ENCODE measurements at places on chromosomes 16 and 17.
A peak's percentile ranks its signal among the peaks of the same experiment; 100 is the strongest.

- DNase-seq: no peak
Observed at GRCh38 chr17:1511756-1512321, 4.6 kb downstream of the INPP5K start.

- no peak for DNase-seq
Observed at GRCh38 chr16:4612474-4612931, 2.2 kb downstream of the UBALD1 start.

DNA sequence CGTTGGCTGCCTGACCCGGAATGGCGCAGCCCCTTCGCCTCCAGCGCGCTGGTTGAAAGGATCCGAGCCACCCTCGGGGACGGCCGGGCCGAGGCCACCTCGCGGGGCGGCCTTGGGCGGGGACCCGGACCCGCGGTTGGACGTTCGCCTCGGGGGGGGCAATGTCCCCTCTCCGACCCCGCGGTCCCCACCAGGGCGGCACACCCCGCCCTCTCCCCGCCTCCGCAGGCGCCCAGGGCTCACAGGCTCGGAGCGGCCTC, 1.0 kb upstream of the SOX8 start:
- no peak for DNase-seq

GRCh38 chr17:14302431-14303099, 1.7 kb downstream of the HS3ST3B1 start:
- peak; percentile 83 for DNase-seq

DNA sequence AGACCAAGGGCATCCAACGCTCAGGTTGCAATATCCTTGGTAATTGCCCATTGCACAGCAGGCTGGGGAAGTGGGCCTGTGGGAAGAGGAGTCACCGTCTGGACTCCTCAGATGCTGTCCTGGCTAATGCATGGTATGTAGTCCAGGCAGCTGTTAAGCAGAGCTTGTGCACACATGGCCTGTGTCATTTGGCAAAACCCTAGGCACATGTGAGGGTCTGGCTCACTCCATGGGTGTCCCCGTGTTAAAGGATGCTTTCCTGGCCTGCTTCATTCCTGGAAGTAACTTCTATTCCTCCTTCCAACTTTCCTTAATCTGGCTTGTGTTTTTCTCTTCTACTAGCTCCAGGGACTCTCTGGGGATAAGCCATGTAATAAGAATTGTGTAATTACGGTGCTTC, 378.0 kb upstream of the CA10 start:
- DNase-seq: peak; percentile 59

GRCh38 chr16:84178146-84178765, 8.6 kb downstream of the TAF1C start:
- no peak for DNase-seq

DNA sequence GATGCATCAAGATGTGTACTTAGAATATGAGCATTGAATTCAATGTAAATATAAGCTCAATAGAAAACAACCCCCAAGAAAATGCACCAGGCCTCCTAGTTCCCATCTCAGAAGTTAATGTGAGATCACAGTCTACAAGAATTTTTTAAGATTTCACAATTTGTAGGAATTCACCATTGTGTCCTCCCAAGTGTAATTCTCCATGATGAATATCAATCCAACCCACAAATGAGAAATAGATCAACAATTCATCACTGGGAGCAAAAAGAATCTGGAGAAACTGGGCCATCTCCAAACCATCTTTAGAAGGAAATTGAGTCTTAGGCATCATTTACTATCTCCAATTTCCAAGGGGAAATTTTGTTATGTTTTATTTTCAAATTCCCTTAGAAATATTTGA, 310.5 kb upstream of the GOT2 start:
- no peak for DNase-seq

- DNase-seq: no peak
Observed at GRCh38 chr17:81414756-81415516, 19.7 kb downstream of the BAHCC1 start.

DNA sequence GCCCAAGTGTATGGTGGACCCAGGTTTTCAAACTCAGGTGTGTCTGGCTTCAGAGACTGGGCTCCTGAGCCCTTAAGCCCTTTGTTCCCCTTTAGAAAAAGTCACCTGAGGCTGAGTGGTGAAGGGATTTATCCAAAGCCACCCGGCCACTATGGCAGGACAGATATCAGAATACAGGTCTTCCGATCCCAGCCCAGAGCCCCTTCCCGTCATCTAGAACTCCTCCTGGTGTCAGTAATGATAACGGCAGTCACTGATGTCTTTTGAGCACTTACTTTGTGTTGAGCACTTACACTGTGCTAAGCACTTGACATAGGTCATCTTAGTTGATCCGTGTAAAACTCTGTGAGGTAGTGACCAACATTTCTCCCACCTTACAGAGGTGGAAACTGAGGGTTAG, 16.6 kb downstream of the NOD2 start:
- no peak for DNase-seq

GRCh38 chr16:4693956-4694641, 737 bp downstream of the NUDT16L1 start:
- DNase-seq: peak; percentile 57

DNA sequence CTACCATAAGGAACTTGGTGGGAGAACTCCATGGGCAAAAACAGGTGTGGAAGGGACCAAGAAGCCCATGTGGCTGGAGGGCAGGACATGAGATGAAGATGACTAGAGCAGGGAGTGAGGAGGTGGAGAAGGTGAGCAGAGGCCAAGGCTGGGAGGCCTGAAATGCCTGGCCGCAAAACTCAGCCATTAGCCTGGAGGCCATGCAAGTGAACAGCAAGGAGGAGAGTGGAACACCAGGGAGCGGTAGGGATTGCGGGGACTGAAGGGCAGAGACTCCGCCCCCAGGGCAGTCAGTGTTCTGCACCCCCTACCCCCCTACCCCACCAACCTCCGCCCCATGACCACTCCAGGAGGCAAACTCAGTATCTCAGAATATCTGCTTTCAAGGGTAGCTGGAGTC, 17.0 kb downstream of the BCL7C start:
- DNase-seq: no peak

GRCh38 chr17:40323391-40324381, 14.7 kb downstream of the RARA start:
- DNase-seq: peak; percentile 70

DNA sequence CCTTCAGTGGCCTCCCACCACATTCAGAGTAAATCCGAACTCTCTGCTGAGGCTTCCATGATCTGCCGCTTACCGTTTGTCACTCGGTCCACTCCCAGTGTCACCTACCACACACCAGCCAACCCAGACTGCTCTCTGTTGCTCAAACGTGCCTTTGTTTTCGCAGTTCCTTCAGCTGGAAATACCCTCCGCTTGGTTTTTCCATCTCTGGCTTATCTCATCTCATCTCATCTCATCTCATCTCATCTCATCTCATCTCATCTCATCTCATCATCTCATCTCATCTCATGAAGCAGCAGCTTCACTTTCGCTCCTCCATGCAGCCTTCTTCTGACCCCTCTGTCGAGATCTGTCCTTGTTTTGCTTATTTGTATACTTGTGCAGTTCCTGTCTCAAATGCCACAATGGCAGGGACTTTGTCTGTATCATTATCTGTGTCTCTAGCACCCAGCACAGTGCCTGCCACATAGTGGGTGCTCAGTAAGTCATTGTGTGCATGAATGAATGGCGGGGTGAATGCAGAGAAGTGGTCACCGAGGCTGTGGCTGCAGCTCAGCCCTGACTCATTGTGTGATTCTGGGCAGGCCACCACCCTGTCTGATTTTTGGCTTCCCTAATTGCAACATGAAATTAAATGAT, 3.8 kb upstream of the SNX20 start:
- DNase-seq: no peak

DNA sequence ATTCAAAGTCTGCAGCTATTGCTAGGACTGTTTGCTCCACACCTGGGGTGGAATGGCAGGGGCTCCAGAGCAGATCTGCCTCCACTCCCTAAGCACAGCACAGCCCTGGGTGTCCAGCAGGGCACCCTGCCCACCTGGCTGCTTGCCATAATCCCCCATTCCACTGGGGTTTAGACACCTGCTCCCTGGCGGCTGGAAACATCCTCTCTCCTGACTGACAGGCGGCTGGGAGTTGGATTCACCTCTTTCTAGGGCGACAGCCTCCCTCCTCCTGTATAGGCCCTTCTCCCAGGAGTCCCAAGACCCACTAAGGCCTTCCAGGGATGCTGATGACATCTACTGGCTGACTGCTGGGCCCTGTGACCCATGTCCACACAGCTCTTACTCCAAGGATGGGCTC, 18.0 kb downstream of the HDAC5 start:
- DNase-seq: no peak

GRCh38 chr16:14502932-14503741, 126.9 kb downstream of the PARN start:
- DNase-seq: no peak

DNA sequence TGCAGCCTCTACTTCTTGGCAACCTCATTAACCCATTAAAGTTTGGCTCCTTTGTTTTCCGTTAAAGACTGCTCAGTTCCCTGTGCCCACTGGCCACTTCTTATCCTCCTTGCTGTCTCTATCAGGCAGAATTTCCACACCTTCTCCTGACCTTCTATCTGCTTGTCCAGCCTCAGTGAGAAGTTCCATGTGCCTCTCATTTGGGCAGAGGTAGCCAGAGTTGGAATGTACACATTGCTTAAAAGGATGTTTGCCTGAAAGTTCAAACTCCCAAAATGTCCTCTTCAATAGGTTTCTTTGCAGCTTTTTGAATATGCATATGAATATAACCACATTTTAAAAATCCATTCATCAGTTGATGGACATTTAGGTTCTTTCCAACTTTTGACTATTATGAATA, 47.0 kb downstream of the HSD17B2 start:
- DNase-seq: no peak

- DNase-seq: peak; percentile 93
Observed at GRCh38 chr17:29116804-29117753, 63.1 kb downstream of the MYO18A start.

DNA sequence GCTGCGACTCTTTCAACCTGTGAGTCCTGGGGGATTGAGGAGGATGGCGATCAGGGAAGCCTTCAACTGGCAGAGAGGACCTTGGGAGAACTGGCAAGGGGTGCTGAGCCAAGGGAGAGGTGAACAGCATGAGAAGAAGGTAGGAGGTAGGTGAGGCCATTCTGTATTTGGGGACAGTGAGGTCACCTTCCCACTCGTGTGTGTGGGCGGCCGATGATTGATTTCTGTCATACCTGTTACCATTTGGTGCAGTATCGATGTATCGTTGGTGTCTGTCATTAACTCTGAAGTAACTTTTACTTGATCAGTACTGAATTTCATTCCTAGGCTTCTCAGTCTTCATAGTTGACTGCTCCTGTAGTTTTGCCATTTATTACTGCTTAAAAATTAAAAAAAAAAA, 3.8 kb downstream of the ARSG start:
- no peak for DNase-seq

GRCh38 chr16:13994239-13995106, 74.5 kb downstream of the ERCC4 start:
- DNase-seq: peak; percentile 64

DNA sequence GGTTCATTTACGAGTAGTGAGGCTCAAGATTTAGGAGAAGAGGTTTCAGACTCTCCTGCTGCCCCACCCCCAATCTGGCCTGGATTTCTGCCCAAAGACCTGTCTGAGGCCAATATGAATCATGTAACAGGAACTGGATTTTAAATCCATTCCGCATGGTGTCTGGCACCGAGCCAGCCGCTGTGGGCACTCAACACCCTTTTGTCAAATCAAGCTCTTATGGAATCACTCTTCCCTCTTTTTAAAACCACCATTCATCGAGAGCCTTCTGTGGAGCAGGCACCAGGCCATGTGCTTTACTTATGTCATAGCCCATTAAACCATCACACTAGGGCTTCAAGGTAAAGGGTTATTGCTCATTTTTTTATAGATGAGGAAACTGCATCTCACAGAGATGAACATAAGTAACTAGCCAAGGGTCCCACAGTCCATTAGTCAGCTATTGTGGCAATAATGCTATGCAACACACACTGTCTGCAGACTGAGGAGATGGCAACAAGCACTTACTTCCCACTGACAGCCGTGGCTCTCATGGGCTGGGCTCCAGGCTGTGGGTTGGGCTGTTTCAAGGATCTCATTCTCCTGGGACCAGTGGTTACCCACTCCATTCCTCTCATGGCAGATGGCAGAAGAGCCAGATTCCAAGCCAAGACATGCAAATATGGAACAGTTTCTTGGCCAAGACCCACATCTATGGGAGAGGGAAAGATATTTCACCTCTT, 93.6 kb downstream of the WSCD1 start:
- DNase-seq: no peak

DNA sequence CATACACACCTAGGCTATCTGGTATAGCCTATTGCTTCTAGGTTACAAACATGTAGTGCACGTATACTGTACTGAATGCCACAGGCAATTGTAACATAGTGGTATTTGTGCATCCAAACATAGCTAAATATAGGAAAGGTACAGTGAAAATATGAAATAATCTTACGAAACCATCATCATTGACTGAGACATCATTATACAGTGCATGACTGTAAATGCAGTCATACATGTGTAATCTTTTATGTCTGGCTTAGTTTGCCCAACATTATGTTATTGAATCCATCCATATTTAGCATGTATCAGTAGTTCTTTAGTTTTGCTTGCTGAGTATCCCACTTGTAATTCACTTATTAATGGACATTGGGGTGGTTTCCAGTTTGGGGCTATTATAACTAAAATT, 124.9 kb downstream of the CYLD start:
- no peak for DNase-seq

DNA sequence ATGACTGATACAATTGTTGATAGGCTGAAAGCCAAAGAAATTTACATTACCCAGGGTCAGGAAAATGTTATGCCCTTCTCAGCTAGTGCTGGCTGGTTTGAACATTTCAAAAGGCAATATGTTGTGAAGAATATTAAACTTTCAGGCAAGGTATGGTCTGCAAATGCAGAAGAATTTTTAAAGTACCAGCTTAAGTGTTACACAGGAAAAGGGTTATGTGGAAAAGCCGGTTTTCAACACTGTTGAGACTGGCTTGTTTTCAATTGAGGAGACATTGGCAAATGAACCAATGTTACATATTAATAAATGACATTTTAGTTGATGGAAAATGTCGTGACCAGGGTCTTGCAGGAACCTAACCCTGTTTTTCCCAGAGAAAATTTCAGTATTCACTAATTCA, 215.8 kb upstream of the TBX2 start:
- no peak for DNase-seq

DNA sequence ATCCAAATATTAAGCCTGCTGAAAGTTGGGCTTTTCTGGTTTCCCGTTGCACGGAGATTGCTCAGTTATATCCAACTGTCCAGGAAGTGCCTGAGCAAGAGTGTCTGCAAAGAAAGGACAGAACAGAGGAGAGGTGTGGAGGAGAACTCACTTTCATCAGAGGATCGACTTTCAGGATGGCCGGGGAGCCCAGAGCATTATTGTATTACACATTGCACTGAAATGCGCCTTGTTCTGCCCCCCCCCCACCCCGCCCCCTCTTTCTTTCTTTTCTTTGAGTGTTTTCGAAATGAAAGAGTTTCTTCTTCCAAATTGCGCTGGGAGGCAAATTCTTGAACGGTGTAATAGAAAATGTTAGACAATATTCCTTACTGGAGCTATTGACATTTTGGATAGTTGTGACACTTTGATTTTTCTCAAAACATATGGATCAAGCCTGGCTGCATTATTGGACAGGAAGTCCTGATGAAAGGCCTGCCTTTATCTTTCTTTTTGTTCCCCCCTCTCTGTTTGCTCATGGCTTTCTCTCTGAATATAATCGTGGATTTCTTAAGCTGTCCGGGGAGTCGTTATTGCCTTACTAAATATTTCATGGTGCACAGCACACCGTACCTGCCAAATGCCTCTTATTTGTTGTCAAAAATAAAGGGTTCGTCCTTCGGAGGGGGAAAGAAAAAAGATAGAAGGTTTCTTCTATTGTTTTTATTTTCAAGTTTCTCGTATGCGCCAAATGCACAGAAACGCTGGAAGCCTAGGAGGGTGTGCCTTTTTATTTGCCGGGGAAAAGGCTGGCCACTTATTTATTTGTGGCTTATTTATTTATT, 110.8 kb downstream of the IRX3 start:
- DNase-seq: no peak

- DNase-seq: no peak
Observed at GRCh38 chr16:54275956-54276355, 10.6 kb downstream of the IRX3 start.

Data from psoas muscle (tissue), 8 donors.